ENCODE measurements at places on chromosomes 6 and 20.

DNA sequence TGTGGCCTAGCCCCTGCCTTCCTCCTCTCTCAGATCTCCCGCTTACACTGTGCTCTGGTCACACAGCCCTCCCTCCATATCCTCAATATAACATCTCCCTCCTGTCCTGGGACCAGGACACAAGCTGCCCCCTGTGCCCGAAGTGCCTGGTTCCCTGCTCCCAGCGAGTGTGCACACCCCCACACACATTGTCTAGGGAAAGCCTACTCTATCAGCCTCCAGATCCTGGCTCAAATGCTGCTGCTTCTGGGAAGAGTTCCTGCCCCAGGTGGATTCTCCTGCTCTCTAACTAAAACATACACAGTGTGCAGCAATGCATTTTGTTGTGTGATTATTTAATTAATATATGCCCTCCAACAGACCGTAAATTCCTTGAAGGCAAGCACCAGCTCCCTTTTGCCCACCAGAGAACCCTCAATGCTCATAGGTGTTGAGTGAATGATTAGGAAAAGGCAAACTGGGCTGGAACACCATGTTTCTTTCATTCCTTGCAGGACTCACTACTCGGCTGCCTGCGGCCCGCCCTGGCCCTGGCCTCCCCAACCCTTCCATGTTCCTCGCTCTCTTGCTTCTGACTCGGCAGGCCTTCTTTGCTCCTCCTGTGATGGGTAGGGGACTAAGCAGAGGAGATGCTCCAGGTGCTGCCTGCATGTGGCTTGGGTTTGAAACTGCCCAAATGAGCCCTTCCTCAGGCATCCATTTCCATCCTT is 194.6 kb downstream of the ZDHHC14 start:
- DNase-seq: no peak

DNA sequence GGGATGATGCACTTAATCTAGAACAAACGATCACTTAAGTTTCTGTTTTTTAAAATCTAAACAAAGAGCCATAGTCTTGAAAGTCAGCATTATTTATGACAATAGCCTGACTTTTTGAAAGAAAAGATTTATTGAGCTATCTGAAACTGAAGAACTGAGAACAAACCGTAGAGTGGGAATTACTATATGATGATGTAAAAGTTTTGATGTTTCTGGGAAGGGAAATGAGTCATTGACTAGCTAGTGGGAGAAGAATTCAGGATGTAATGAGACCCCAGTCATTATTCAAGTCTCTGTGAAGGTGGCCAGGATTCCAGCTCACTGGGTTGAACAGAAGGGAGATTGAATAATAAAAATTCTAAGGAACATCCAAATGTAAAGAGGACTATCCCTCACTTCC is 83.4 kb upstream of the FABP7 start:
- no peak for DNase-seq

DNA sequence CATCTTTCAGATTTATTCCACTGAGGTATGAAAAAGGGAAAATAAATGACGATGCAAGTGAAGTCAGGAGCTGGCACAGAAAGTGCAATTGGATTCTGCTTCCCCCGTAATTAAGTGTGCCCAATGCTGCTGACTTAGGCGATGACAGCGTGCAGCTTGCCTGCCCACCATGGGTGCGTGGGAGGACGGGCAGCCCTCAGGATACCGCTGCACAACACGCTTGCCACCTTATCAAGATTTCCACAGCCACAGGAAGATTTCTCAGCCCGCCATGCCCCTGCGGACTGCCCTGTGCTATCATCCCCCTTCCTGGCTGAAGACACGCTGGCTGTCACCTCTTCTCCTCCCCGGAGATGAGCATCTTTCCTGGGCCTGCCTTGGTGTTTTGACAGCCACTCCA is 103.3 kb upstream of the BACH2 start:
- DNase-seq: no peak

- no peak for DNase-seq
Observed at GRCh38 chr20:38091441-38092216, 58.1 kb downstream of the RPRD1B start.

Measured in eye (tissue), 1 donor.